ENCODE measurements at places on chromosomes 12 and 14. TPM values are rescaled to one million over a fixed set of nuclear protein-coding genes. Genes with fewer than 3 reads are reported as not detected.

- no peak for DNase-seq
Observed at GRCh38 chr12:33639975-33640374, 200.4 kb upstream of the SYT10 start.

Gene KRT77
- not detected for total RNA-seq

DNA sequence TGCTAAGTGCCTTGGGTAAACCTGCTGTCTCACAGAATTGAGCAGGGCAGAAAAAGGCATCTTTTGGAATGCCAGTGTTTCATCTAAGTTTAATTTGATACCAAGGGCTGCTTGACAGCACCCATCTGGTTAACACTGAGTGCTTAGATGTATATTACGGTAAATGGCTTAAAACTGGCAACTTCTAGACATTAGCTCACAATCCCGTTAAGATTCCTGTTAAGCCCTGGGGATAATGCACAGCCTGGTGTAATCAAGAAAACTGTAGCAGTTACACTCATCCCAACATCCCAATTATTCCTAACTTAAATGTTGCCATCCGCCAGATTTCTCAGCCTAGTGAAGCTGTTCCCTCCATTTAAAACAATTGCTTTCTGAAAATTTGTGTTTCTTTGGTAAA lies 29.9 kb downstream of the PPFIBP1 start:
- no peak for DNase-seq

- no peak for DNase-seq
Observed at GRCh38 chr12:27343255-27344000, 10.8 kb downstream of the BMAL2 start.

Gene TRHDE
- 0.98 TPM for total RNA-seq

- DNase-seq, result peak; percentile 57
Observed at GRCh38 chr12:3491938-3492792, 1.2 kb downstream of the PRMT8 start.

GRCh38 chr12:53726946-53727309 lies 324 bp downstream of the CALCOCO1 start:
- no peak for DNase-seq

Gene PUS1
- 8.8 TPM for total RNA-seq

DNA sequence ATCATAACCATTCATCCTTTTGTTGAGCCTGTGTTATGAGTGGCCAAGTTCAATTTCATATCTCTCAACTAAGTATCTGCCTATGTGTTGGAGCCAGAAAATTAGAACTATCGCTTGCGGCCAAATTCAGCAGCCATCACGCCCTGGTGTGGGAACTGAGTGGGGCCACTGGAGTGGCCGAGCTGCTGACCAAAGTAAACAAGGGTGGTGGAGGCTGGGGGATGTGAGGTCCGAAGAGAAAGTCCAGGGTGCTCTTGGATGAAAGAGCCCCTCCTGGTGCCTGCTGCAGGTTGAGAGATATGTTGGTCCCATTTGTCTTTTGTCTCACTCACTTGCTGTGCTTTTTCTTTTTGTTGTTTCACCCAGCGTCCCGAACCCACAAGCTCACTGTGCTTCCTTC lies 14.9 kb downstream of the ADGRD1 start:
- DNase-seq, result no peak

Gene TEX22
- 0.59 TPM for total RNA-seq

GRCh38 chr14:36268121-36268520 lies 52.3 kb downstream of the MBIP start:
- DNase-seq, result no peak

Gene PAPOLA
- 110 TPM for total RNA-seq

- no peak for DNase-seq
Observed at GRCh38 chr12:26452511-26452910, 257.1 kb downstream of the SSPN start.

- DNase-seq, result no peak
Observed at GRCh38 chr12:105336411-105336810, 5.9 kb downstream of the C12orf75 start.

Gene WIF1
- total RNA-seq, result not detected

Gene DIO3
- 1.6 TPM for total RNA-seq

DNA sequence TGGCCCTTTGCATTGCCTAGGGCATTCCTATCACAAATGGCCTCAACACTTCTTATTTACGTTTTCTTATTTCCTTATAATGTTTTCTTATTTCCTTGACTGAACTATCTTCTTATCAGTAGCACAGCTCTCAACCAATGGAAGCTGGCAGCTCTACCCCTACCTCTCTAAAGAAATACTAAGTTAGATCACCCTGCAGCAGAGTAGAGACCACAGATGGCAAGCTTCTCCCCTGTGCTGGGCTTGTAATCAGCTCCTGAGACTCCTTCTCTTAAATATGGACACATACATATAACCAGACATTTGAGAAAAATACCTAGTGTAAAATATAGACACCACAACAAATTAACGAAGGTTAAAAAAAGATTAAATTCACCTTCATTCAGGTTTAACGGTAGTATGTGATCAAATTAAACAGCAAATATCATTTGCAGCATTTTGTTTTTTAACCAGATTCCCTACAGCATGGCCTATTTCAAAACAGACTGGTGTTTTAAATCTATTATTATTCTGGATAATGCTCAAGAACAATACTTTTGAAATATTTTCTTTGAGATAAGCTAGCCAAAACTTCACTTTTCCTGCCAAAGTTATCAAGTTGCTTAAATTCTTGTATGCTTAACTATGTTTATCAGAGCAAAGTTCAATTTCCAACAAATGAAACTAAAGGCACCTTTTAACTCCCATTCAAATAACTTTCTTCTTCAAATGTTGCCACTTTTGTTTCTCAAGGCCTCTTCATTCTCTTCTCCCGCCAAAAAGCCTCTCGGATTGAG lies 54.3 kb downstream of the SLC41A2 start:
- no peak for DNase-seq

GRCh38 chr12:31597066-31597465 lies 6.1 kb upstream of the DENND5B start:
- DNase-seq, result no peak

DNA sequence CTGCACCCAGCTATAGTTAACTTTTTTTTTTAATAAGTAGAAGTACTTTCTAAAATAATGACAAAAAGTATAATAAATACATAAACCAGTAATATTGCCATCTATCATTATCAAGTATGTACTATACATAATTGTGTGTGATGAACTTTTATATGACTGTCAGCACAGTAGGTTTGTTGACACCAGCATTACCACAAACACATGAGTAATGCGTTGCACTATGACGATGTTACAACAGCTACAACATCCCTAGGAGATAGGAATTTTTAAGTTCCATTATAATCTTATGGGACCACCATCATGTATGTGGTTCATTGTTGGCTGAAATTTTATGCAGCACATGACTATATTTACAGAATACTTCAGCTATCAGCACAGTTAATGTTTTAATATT lies 62.9 kb upstream of the VSX2 start:
- no peak for DNase-seq

Gene ITGA7
- total RNA-seq, result 20.5 TPM

GRCh38 chr12:41202051-41202450 lies 13.9 kb downstream of the PDZRN4 start:
- DNase-seq, result no peak

Gene ATXN2
- total RNA-seq, result 64.0 TPM

Gene AKAP5
- 0.98 TPM for total RNA-seq

GRCh38 chr12:92058664-92059063 lies 87.0 kb downstream of the BTG1 start:
- DNase-seq, result no peak

DNA sequence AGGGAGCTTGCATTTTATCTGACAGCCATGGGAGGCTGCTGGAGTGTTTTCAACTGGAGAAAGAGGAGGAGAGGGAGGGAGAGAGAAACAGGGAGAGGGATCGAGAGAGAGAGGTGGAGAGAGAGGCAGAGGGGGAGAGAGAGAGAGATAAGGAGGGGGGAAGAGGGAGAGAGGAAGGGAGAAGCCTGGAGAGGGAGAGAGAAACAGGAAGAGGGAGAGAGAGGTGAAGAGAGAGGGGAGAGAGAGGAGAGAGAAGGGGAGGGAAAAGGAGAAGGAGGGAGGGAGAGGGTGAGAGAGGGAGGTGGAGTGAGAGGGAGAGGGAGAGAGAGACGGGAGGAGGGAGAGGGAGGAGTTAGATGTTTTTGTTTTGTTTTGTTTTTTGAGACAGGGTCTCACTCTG lies 45.6 kb downstream of the DNAH10 start:
- no peak for DNase-seq

- DNase-seq, result no peak
Observed at GRCh38 chr12:20492251-20492760, 124.0 kb downstream of the PDE3A start.

Gene ADCY4
- 60.6 TPM for total RNA-seq

Gene CAMKK2
- total RNA-seq, result 32.0 TPM

Gene BBS10
- 15.7 TPM for total RNA-seq

- DNase-seq, result peak; percentile 68
Observed at GRCh38 chr14:51507906-51508511, 143.7 kb upstream of the FRMD6 start.

Gene GPR33
- total RNA-seq, result not detected

GRCh38 chr12:69666798-69667197 lies 32.3 kb downstream of the BEST3 start:
- DNase-seq, result no peak

GRCh38 chr14:55671641-55672040 lies 91.6 kb downstream of the KTN1 start:
- DNase-seq, result no peak

Gene MDGA2
- total RNA-seq, result not detected

Gene KRT80
- 2.9 TPM for total RNA-seq

- DNase-seq, result no peak
Observed at GRCh38 chr12:75827061-75827460, 204.5 kb downstream of the PHLDA1 start.

Gene DYNC1H1
- total RNA-seq, result 424 TPM

DNA sequence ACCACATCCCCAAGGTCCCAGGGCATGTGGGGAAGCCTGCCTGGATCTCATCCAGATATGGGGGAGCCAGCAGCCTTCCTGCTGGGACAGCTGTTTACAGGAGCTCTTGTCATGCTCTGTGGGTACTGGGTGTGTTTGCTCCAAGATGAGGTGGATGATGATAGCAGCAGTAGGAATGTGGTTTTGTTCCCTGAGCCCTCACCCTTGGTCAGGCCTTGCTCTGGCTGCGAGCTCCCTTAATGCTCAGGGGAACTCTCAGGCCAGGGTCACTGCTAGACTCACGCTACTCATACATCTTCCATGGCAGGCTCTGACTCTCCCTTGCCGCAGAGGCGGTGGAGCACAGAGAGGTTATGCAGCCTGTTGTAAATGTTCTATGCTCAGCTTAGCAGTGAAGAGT lies 990.3 kb downstream of the AACS start:
- DNase-seq, result no peak

- DNase-seq, result no peak
Observed at GRCh38 chr12:64450711-64451486, 1.0 kb upstream of the TBK1 start.

DNA sequence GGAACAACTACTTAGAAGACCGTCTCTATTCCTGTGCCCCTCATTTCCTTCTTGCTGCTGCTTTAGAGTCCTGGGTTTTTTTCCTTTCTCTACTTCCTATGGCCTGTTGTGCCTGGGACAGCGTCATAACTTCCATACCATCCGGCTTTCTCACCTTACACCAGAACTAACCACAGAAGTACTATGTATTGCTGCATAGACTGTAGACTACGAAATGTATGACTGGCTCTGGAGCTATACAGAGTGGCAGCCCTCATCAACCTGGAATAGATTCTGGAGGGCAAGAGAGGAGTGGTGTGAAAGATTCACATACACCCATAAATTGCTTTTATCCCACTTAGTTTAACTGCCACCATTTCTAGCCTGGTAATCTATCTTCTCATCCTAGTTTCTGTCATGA lies 16.9 kb upstream of the SRP54 start:
- DNase-seq, result no peak

- DNase-seq, result no peak
Observed at GRCh38 chr14:54686219-54686870, 119.4 kb downstream of the SAMD4A start.

GRCh38 chr14:91378930-91379578 lies 38.6 kb downstream of the CCDC88C start:
- no peak for DNase-seq

Gene ERBB3
- total RNA-seq, result 0.48 TPM

DNA sequence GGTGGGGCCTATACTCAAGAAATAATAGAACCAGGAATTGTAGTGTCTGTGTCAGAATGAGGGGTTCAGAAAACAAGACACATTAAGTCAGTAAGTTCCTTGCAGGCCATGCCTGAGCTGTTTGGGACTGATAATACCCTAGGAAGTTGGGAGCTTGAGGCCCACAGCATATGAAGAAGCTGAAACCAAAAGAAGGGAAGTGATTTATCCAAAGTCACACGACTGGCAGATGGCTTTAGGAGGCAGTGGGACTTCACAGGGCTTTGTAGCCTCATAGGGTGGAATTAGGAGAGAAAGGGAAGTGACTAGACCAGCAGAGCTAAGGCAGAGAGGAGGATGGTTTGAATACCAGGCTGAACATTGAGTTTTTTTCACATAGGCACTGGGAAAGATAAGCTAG lies 56.6 kb upstream of the SRSF5 start:
- DNase-seq, result no peak

Gene FGD4
- total RNA-seq, result 56.3 TPM

Gene RGS6
- 9.2 TPM for total RNA-seq

DNA sequence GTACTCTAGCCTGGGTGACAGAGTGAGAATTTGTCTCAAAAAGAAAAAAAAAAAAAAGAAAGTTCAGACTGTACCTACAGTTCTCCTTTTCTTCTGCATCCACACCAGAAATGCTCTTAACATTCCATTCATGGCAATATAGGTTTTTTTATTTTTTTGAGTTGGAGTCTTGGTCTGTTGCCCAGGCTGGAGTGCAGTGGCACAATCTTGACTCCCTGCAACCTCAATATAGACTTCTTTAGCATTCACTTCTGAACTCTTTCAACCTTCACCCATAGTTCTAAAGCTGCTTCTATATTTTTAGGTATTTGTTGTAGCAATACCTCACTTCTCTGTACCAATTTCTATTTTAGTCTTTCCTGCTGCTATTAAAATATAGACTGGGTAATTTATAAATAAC lies 1095.7 kb downstream of the FLRT2 start:
- DNase-seq, result no peak

Gene ARMH4
- 6.4 TPM for total RNA-seq

DNA sequence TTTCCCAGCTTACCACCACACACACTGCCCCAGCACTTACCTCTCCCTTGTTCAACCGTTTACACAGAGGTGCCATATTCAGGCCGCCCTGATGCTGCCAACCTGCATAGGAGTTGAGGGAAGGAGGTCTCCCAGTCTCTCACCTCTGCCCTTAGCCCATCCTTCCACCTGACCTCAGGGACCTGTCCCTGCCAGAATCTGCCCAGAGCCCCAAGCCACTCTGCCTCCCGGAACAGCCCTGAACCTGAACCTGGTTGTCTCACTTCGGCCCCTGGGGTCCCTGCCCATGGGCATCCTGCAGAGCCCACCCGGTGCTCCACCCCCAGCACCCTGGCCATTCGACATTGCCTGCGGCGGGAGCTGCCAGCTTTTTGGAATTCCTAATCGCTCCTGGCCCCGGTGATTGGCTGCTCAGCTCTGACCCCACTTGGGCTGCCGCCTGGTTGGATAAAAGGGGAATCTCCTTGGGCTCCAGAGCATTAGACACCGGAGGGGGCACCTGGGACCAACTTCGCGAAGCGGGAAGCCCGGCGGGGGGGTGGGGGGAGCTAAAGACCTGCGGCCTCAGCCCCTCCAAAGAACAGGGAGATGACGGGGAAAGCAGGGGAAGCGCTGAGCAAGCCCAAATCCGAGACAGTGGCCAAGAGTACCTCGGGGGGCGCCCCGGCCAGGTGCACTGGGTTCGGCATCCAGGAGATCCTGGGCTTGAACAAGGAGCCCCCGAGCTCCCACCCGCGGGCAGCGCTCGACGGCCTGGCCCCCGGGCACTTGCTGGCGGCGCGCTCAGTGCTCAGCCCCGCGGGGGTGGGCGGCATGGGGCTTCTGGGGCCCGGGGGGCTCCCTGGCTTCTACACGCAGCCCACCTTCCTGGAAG lies at the start of gene VSX2:
Gene VSX2 (plus strand): TSS at position 476 of the 874 bp plus-strand sequence. CDS start 113 bp downstream, at position 589.
- DNase-seq, result no peak

- no peak for DNase-seq
Observed at GRCh38 chr12:122333142-122334087, 67.1 kb upstream of the VPS33A start.
